ENCODE measurements at places on chromosomes 16 and 17.
A peak's percentile ranks its signal among the peaks of the same experiment; 100 is the strongest.

GRCh38 chr17:49908782-49909714, 59.9 kb upstream of the DLX4 start:
- no peak for DNase-seq

GRCh38 chr17:75454193-75454592, 2.2 kb upstream of the TMEM94 start:
- no peak for DNase-seq

DNA sequence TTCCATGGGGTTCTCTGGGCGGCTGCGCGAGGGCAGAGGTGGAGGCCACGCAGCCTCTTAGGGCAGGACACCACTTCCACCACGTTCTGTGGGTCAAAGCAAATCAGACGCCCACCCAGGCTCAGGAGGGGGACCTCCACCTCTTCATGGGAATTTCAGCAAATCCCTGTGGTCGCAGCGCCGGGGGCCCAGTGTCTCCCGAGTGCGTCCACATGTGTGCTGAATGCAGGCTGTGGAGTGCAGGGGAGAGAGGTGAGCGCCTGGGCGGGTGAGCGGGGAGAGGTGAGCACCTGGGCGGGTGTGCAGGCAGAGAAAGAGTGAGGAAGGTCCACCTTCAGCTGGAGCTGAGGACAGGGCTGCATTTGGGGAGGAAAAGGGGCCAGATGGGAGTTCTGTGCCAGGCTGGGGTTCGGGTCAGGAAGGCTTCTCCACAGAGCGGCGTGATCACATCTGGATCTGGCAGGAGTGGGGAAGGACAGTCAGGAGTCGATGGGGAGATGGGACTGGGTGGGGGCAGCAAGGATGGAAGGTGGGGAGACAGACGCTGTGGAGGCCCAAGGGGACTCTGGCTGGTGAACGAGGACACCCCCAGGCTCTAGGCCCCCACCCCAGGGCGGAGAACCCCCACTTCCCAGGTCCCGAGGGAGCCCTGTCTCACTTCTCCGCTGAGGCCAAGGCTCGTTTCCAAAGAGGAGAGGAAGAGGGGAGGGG, 36.8 kb upstream of the CBFA2T3 start:
- DNase-seq: no peak

DNA sequence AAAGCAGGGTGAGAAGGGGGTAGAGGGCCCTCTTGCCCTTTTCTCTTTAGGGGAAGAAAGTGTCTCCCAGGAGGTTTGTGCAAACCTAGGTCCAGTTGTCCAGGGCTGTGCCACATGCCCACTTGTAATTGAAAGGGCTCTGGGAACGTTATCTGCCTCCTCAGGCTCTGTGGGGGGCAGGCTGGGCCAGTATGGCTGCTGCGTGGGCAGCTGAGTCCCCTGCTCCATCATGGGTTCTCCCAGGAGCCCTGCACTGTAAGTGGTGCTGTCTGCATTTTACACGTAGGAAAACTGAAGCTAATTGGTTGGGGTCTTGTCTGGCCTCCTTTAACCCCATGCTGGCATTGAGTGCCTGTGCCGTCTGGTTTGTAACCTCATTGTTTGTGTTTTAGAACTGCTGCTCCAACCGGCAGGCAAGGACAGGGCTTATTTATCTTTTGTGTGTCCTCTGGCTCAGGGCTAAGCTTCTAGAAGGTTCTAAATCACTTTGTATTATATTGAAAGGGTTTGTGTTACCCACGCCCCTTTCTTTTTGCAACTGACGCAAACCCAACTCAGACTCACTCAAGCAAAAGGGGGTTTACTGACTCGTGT, 117.7 kb upstream of the CIBAR2 start:
- DNase-seq: no peak

DNA sequence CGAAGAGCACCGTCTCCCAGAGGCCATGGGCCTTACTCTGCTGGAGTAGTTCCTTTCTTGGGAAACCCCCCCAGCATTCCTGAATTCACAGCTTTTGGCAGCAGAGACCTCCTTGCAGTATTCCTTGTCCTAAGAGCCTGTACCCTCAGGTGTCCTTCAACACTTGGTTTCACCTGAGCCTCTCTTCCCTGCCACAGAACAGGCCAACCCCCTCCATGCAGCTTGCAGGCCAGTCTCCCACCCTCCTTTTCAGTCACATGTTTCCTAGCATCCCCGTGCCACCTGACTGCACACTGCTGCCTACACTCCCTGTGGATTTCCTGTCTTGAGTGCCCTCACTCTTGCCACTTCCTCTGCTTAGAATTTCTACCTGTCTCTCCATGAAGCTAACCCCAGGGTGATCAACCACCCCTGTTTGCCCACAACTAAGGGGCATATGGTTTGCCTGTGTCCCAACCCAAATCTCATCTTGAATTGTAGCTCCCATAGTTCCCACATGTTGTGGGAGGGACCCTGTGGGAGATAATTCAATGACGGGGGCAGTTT, 65.5 kb downstream of the DYNLRB2 start:
- DNase-seq: no peak

DNA sequence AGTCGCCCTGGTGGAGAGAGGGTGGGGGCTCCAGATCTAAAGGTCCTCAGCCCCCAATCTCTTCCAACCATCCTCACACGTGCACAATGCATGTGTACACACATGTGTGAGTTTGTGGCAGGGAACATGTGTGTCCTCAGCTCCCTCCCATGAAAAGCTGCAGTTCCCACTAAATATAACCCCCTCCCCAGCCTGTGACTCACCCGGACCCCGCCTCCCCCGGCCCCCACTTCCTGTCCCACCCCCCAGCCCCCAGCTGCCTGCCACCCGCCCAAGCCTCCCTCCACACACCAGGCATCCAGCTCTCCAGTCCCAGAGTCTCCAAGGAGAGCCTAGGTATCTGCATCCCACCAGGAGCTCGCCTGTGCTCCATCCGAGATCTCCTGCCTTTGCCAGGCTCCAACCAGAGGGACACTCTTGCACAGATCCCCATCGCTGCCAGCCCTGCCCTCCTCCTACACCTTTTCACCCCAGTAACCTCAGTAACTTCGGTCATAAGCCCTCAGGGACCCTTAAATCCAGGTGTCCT, 3.9 kb downstream of the DLG4 start:
- no peak for DNase-seq

DNA sequence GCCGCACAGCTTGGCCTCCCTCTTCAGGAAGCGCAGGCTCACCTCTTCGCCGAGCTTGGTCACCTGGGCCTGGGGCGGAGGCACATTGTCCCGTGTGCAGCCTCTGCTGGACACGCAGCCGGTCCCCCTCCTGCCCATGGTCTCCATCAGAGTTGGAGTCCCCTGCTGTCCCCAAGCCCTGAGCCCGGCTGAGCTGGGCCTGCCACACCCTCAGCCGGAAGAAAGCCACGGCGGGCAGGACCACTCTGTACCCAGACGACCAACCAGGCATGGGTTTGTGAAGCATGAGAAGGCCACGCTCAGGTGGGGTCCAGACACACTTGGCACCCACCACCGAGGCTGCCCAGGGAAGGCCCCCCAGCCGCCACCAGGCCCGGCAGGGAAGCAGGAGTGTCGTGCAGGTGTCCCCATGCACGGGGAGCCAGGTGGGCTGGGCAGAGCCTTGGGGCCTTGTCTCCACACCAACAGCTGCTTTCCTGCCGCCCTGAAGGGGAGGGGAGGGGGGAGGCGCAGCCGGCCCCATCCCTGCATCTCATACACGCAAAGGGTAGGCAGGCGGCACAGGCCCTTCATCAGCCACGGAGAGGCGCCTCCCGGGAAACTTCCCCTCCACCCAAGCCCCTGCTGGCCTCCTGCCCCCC, 5.2 kb downstream of the CCDC154 start:
- DNase-seq: no peak

- no peak for DNase-seq
Measured at GRCh38 chr17:81715107-81715871, 3.2 kb downstream of the SLC25A10 start.

- DNase-seq: no peak
Measured at GRCh38 chr17:77724876-77725615, 233.5 kb upstream of the TNRC6C start.

DNA sequence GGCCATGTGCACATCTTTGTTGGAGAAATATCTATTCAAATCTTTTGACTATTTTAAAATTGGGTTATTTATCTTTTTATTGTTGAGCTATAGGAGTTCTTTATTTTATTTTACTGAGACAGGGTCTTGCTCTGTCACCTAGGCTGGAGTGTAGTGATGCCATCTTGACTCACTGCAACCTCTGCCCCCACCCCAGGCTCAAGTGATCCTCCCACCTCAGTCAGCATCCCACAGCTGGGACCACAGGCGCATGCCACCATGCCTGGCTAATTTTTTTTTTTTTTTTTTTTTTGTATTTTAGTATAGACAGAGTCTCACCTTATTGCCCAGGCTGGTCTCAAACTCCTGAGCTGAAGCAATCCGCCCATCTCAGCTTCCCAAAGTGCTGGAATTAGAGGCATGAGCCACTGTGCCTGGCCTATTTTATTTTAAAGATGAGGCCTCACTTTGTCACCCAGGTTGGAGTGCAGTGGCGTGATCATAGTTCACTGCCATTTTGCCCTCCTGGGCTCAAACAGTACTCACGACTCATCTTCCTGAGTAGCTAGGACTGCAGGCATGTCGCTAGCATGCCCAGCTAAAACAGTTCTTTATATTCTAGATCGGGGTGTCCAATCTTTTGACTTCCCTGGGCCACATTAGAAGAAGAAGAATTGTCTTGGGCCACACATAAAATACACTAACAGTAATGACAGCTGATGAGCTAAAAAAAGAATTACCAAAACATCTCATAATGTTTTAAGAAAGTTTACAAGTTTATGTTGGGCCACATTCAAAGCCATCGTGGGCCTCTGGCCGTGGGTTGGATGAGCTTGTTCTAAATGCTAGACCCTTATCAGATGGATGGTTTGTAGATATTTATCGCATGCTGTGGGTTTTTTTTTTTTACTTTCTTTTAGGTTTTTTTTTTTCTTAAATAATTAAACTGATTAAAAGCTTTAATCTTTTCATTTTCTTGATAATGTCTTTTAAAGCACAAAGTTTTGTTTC, 13.7 kb downstream of the TENT4B start:
- DNase-seq: peak; percentile 28

- no peak for DNase-seq
Measured at GRCh38 chr17:63479495-63480184, 2.8 kb downstream of the ACE start.

DNA sequence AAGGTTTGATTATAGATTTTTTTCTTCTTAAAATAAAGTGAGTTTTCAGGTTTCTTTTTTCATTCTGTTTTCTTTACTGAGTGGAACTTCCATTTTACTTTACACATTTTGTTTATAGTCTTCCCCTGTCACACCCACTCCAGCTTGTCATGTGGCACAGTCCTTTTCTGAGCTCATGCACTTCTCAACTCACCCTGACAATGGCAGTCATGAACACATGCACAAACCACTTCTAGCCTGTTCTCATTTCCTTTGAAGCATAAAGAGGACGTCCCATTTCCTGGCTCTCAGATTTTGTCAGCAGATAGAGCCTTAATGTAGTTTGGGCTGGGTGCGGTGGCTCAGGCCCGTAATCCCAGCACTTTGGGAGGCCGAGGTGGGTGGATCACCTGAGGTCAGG, 168.0 kb downstream of the AHSP start:
- DNase-seq: peak; percentile 42

DNA sequence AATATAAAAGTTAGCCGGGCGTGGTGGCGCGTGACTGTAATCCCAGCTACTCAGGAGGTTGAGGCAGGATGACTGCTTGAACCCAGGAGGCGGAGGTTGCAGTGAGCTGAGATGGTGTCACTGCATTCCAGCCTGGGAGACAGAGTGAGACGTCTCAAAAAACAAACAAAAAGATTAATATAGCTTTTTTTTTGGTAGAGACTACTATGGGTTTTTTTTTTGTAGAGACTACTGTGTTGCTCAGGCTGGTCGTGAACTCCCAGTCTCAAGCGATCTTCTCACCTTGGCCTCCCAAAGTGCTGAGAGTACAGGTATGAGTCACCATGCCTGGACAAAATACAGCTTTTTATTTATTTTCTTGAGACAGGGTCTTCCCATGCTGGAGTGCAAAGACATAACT, 20.2 kb downstream of the ZNRF1 start:
- DNase-seq: no peak

Data from activated CD8-positive, alpha-beta memory T cell treated with anti-CD3 and anti-CD28 coated beads, Interleukin-2, amount 50 U/mL, for 4 hours (primary cell).